CD8-positive, alpha-beta memory T cell (primary cell): ENCODE measurements at places on chromosomes 1 and 21. TPM values are rescaled to one million over a fixed set of nuclear protein-coding genes. Genes with fewer than 3 reads are reported as not detected.

C4BPA gene
- not detected for total RNA-seq

OR2L2 gene
- total RNA-seq: not detected

FCER1A gene
- total RNA-seq: not detected

LCE3E gene
- not detected for total RNA-seq

PLEKHN1 gene
- 2.7 TPM for total RNA-seq

WASF2 gene
- total RNA-seq: 120 TPM

TEKT2 gene
- total RNA-seq: not detected

TNFRSF9 gene
- total RNA-seq: 273 TPM

GRCh38 chr1:12121212-12122003, 45.4 kb upstream of the TNFRSF1B start:
- H3K4me1 ChIP-seq: peaks cover 22% of the 10 kb centered on the region
- H3K27me3 ChIP-seq: no peaks in the 10 kb centered on the region
- no peak for DNase-seq
- H3K4me3 ChIP-seq: no peak overlapping the region
- H3K27ac ChIP-seq: no peak overlapping the region
- H3K36me3 ChIP-seq: no peaks in the 10 kb centered on the region

GRCh38 chr1:77378723-77379535, 97.1 kb downstream of the AK5 start:
- no peaks in the 10 kb centered on the region for H3K27me3 ChIP-seq
- peaks cover 7% of the 10 kb centered on the region for H3K4me1 ChIP-seq
- no peaks in the 10 kb centered on the region for H3K36me3 ChIP-seq
- DNase-seq: peak; percentile 1
- no peak overlapping the region for H3K27ac ChIP-seq

GRCh38 chr21:39915881-39916280, 48.6 kb downstream of the PCP4 start:
- no peak overlapping the region for H3K4me3 ChIP-seq
- no peaks in the 10 kb centered on the region for H3K27me3 ChIP-seq
- H3K27ac ChIP-seq: no peak overlapping the region
- H3K36me3 ChIP-seq: no peaks in the 10 kb centered on the region
- H3K4me1 ChIP-seq: no peaks in the 10 kb centered on the region

GRCh38 chr1:95072532-95073419, at the start of gene ALG14:
Gene ALG14 (minus strand): TSS chr1:95072951. CDS start chr1:95072898, 53 bp downstream.
- H3K27ac ChIP-seq: peak within 1 kb of the TSS; percentile 71
- no peaks in the 10 kb centered on the region for H3K27me3 ChIP-seq
- DNase-seq: peak; percentile 94
- peaks cover 16% of the 10 kb centered on the region for H3K4me1 ChIP-seq
- peak within 1 kb of the TSS; percentile 88 for H3K4me3 ChIP-seq

- H3K27me3 ChIP-seq: no peaks in the 10 kb centered on the region
- H3K4me3 ChIP-seq: no peak overlapping the region
- no peak for DNase-seq
- no peaks in the 10 kb centered on the region for H3K4me1 ChIP-seq
- H3K27ac ChIP-seq: no peak overlapping the region
- H3K36me3 ChIP-seq: no peaks in the 10 kb centered on the region
Measured at GRCh38 chr1:89351597-89352311, 12.1 kb upstream of the GBP6 start.

DNA sequence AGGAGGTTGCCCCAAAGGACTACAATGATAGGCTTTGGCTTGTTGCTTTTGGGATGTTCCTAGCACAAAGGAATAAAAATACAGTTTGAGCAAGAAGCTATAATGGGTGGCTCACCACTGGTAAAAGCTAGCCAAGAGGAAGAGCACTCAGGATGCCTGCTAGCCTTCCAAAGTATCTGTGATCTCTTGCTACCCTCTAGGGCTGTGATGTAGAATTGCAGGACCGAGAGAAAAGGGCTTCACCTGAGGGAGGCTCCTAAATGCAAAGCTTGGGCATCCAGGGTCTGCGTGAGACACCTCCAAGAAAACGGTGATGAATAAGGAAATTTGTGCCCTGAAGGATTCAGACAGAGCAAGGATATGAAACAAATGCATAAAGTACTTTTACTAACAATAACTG, 17.7 kb downstream of the IVL start:
- no peaks in the 10 kb centered on the region for H3K36me3 ChIP-seq
- DNase-seq: no peak
- H3K4me3 ChIP-seq: no peak overlapping the region
- no peaks in the 10 kb centered on the region for H3K4me1 ChIP-seq

DNA sequence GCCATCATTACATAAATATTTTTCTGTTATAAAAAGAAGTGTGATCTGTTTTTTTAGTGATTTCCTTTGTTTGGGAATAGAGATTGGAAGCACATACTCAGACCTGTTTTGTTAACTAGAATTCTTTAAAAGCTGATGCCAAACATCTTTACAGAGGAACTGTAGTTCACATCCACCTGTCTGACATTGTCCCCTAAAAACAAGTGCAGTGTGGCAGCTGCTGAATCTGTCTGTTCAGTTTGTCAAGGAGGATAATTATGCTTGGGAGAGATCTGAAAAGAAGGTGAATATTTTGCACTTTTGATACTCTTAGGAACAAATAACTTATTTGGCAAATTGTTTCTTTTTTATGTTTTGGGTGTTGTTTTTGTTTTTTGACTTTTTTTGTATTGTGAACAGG, 13.6 kb downstream of the AGMAT start:
- H3K36me3 ChIP-seq: peaks cover 20% of the 10 kb centered on the region
- no peak overlapping the region for H3K4me3 ChIP-seq
- DNase-seq: no peak
- H3K4me1 ChIP-seq: no peaks in the 10 kb centered on the region

GRCh38 chr1:208332774-208333126, 88.6 kb upstream of the PLXNA2 start:
- no peak overlapping the region for H3K4me3 ChIP-seq
- no peak for DNase-seq
- peaks cover 5% of the 10 kb centered on the region for H3K27me3 ChIP-seq
- no peaks in the 10 kb centered on the region for H3K36me3 ChIP-seq
- H3K27ac ChIP-seq: no peak overlapping the region

GRCh38 chr1:30750731-30751291, 6.8 kb downstream of the LAPTM5 start:
- peak overlapping the region; percentile 53 for H3K27ac ChIP-seq
- H3K4me3 ChIP-seq: peak overlapping the region; percentile 48
- H3K27me3 ChIP-seq: no peaks in the 10 kb centered on the region
- H3K36me3 ChIP-seq: peaks cover 18% of the 10 kb centered on the region
